ENCODE measurements at places on chromosomes 1 and 21.

DNA sequence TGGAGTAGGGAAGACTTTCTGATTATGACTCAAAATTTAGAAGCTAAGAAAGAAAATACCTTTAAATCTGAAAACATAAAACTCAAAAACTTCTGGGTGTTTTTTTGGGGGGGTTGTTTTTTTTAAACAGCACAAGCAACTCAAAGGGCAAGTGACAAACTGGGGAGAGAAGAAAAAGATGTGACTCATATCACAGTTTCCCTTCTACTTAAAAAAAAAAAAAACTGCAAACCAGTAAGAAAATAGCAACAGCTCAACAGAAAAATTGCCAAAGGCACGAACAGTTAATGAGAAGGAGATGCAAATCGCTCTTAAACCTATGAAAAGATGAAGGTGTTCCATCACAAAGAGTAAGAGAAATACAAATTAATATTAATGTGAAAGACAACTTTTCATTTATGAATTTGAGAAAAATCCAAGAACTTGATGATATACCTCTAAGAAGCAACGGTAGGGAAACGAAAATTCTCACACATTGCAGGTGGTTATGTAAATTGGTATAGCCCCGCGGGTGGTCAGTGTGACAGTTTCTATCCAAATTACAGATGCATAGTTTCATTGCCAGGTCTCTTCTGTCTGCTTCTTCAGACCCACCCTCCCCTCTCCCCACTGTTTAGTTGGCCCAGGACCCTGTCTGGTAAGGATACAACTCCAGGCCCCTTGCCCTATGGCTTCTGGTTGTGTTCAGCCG is 9.0 kb downstream of the IFNAR2 start:
- no peak for DNase-seq

DNA sequence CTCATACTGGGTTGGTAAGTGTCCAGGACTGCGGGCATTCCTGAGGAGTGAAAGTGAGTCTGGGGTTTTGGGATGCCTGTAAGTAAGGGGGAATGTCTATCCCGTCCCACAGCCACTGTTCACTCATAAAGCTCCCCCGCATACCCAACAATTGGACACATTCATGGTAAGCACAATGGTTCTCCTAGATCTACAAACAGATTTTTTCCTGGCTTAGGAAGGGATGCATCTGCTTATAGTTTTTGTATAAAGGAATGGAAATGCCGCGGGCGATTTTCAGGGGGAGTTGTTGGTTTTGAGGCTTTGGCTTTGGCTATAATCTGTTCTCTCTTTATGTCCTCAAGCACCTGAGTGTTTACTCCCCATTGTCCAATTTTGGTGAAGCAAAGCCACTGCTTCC is 7.1 kb downstream of the ERVH48-1 start:
- DNase-seq: no peak

- DNase-seq: no peak
These were observed 106.8 kb upstream of the FAM78B start for GRCh38 chr1:166273618-166274017.

GRCh38 chr1:179873438-179873851 is 4.2 kb downstream of the TOR1AIP2 start:
- DNase-seq: no peak

DNA sequence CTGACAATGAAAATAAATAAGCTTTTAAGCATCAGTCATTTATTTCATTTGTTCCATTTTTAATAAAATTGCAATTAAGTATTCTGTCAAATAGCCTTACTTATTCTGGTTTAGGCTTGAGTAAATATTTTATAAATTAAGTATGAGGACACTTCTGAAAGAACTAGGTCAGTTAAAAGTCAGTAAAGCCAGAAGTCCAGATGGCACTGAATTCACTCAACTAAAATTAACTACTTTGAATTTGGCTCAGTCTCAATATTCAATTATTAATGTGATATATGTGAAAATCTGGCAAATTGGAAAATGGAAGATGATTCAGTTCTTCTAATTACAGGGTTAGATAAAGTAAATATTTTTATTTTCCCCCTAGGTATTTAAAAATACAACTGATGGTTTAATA is 174.2 kb downstream of the BRINP3 start:
- DNase-seq: no peak

DNA sequence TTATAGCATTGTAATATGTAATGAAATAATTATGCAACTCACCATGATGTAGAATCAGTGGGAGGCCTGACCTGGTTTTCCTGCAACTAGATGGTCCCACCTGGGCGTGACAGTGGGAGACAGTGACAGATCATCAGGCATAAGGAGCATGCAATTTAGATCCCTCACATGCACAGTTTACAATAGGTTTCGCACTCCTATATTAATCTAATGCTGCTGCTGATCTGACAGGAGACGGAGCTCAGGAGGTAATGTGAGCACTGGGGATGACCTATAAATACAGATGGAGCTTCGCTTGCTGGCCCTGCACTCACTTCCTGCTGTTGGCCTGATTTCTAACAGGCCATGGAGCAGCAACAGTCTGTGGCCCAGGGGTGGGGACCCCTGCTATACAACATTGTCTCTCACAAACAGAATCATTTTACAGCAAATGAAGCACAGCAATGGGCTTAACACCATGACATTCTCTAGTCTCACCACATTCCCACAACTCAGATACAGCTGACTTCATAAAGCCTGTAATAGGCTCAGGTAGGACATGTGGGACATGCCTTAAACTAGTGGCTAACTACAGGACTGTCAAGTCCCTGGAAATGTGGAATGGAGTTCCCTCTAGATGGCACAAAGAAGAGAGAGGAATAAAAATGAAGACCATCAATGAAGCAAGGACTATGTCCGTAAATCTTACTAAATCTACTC is 40.7 kb upstream of the SLC5A9 start:
- no peak for DNase-seq
